Stimulated activated CD4-positive, alpha-beta T cell treated with anti-CD3 and anti-CD28 coated beads, Interleukin-2, amount 100 ng/mL, for 24 hours (primary cell): ENCODE measurements at places on chromosomes 1 and 21.

GRCh38 chr1:20885121-20885520, 98.0 kb upstream of the HP1BP3 start:
- DNase-seq, result no peak

GRCh38 chr1:78490861-78491450, at the start of gene PTGFR:
PTGFR (plus strand) TSS chr1:78490974; CDS start chr1:78492744, 1,770 bp downstream.
- no peak for DNase-seq

- DNase-seq, result no peak
Observed at GRCh38 chr1:10473145-10473765, 926 bp upstream of the DFFA start.

GRCh38 chr1:8474369-8474768, 156.5 kb downstream of the SLC45A1 start:
- DNase-seq, result no peak

GRCh38 chr1:80341021-80341420, 1334.5 kb upstream of the ADGRL4 start:
- DNase-seq, result no peak

DNA sequence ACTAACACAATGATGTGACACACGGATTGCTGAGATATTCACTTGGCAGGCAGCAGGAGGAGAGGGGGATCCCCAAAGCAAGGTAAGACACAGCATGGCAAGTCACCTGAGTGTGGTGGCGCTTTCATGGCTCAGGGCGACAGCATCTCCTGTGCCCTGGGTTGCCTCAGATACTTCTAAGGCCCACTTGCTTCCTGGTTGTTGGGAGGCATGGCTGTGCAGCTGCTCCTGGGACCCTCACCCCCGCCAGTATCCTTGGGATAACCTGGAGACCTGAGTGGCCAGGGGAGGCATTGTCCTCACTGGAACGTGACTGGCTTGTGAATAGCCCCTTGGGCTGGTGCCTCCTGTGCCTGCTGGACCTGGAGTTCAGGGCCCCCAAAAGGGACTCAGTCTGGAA, 69.8 kb downstream of the STUM start:
- DNase-seq, result no peak

DNA sequence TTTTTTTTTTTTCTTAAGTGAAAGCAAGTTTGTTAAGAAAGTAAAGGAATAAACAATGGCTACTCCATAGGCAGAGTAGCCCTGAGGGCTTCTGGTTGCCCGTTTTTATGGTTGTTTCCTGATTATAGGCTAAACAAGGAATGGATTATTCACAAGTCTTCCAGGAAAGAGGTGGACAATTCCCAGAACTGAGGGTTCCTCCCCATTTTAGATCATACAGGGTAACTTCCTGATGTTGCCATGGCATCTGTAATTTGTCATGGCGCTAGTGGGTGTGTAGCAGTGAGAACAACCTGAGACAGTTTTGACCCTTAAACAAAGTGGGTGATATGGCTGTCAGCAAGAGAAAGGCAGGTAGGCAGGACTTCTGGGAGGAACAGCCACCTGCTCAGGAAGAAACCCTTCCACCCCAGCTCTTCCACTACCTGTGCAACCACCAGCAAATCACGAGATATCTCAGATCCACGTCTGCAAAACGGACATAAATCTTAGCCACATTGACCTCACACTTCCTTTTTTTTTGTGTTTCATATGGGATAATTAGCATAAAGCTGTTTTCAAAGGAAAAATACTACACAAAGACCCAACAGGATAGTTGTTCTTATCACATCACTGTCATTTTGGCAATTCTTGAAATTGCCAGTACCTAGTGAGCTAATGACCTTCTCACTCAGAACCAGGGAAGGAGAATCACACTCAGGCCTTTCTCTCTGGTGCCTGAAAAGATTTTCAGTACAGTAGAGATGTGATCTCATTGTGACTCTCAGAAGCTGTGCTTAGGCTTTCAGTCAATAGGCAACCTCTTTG, 34.8 kb upstream of the DUSP10 start:
- DNase-seq, result no peak

- peak; percentile 80 for DNase-seq
Observed at GRCh38 chr1:16888860-16889816, 6.6 kb upstream of the RNU1-2 start.

DNA sequence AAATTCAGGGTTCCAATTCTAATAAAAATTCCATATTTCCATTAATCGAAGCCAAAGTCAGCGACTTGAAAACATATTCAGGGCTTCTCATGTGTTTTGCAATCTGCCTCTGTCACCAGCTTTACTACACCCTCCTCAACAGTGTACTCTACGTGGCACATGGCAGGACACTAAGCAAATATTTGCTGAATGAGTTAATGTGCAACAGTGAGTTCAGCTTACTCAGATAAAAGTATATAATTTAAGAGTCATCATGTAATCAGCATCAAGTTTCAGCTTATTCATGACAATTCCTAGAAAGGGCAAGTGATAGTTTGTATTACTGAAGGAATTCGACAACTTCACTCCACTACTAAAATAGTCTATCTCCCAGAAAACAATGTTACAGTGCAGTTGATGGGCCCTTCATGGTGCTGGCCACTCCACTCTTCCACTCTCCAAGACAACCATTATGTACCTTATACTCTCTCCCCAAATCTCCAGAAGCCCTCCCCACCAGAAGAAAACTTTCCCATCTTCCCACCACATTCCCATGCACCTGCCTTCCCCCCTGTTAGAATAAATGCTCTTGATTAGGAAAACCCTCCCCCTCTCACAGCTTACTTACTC, 97.3 kb downstream of the TTLL7 start:
- DNase-seq, result no peak

DNA sequence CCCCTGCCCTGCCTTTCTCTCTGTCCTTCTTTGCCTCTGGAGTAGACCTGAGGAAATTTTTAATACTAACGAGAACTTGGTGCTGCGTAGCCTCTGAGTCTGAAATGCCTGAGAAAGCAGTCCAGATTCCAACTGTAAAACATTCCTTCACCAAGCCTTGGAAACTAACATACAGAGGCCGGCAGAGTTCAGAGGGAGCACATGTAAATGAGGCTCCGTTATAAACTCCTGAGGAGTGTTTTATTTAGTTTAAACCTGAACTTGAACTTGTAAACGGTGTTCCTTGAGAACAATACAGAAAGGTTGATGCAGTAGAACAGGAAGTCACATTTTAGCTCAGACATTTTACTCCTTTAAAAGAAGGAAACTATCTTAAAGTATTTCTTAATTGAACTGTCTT, 280.7 kb downstream of the TM2D1 start:
- DNase-seq, result no peak
